ENCODE measurements at places on chromosomes 3 and 15.

DNA sequence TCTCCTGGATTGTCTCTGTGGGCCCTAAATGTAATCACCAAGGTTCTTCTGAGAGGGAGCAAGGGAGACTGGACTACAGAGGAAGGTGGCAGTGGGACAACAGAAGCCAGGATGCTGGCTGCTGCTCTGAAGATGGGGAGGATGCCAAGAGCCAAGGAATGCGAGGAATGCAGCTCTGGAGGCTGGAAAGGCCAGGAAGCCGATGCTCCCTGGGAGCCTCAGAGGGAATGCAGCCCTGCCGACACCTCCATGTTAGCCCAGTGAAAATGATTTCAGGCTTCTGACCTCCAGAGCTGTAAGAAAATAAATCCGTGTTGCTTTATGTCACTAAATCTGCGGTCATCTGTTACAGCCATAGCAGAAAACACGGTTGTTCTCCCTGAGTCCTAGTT is 44.1 kb downstream of the UMPS start:
- no peak for DNase-seq

DNA sequence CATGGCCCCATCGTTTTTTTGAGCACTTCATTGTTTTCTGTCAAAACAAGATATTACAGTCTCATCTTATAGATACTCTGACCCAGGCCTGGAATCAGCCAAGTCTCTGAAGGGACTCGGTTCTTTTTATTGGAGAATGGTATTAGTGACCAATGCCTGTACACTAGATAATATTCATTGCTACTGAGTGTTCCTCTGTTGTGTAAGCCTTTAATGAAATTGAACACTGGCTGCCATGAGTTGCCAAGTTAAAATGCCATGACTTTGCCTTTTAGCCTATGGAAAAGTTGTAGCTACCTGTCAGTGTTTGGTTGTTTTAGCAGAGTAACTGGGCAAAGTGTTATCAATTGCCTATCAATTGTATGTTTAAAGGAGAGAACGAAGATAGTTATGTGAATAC is 134.0 kb downstream of the AKAP13 start:
- DNase-seq: no peak

DNA sequence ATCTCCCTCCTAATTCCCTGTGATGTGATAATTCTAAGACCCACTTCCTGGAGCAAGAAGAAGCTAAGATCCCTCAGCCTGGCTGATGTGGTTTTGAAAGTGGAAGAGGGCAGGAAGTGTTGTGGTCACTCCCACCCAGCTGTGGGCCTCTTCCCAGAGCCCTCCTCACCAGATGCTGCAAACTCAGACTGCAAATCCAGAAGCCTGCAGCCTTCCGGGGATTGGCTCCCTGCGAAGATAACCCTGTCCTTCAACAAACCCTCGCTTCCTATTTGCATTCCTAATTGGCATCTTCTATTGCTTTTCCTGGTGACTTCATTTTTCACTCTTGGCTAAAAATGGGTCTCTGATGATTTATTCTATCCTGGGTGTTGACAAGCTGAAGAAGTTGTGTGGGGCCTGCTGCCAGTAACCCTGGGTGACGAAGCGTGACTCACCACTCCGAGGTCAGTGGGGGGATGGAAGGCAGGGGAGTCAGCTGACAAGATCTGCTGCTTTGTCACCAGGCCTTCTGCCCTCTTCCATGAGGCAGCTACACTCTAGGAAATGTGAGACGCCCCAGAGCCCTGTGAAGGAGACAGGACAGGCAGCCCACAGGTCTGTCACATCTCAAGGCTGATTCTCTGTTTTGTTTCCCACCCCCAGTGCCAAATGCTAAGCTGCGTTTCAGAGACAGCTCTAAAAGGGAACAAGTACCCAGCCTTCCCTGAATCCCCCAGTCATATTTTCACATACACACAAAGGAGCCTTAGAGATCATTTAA is 99.7 kb upstream of the LIPC start:
- DNase-seq: peak; percentile 82

DNA sequence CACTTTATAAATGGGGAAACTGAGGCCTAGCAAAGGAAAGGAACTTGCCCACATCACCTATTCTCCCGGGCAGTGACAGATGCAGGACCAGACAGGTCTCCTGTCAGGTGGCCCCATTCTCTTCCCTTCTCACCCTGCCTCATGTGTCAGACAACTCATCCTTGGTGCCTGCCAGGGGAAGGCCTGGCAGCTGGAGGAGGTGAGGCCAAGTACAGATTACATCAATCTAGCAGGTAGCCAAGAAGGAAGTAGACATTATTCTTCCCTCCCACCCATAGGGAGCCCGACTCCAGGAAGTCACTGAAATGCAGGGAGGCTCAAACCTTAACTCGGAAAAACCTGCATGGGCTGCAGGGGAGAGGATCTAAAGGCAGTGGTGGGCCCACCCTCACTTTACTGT is 39.6 kb downstream of the DAPK2 start:
- DNase-seq: no peak

DNA sequence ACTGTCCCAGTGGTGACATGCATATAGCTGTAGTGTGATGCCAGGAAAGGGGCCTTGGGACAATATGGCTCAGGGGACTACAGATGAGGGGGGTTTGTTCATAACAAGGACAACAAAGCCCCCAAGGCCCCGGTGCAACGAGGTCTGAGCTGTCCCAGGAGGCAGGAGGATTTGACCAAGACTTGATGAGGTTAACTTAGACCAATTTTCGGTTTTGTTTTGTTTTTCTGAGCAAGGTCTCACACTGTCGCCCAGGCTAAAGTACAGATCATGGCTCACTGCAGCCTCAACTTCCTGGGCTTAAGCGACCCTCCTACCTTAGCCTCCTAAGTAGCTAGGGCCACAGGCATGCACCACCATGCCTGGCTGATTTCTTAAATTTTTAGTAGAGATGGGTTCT is 23.8 kb downstream of the EFCAB12 start:
- DNase-seq: no peak

DNA sequence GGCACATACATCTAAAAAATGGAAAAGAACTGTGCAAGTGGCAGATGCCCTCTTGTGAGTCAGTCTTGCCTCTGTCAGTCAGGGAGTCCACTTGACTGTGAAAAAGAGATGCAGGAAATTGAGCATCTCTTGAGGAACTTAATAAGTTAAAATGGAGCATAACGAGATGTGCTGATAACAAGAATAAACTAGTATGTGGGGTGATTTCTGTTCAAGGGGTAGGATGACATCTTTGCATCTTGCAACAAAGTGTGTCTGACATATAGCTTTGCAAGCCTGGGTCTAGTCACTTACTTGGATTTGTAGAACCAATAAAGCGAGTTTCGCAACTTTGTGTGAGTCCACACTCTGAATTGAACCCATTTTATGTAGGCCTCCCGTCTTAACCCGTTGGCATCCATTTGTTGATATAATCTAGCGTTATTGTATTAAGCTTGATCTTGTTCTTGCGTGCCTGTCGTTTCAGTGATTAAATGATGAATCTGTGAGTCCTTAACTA is 2.2 kb downstream of the USP3 start:
- DNase-seq: no peak

DNA sequence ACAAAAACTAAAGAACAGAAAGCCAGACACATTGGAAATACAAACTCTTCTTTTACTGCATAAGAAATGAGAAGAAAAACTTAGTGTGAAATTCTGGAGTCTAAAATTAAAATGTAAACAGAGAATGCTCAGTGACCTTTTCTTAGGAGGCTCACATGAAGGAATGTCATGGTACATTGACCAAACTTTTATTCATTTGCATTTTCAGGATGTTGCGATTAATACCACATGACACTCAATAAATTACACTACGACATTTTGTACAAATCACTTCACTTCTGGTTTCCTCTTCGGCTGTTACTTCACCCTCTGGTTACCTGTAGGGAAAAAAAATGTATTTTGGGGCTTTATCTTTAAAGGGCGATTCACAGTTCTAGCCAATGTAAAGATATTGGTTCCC is 56.4 kb upstream of the ACTC1 start:
- DNase-seq: no peak

DNA sequence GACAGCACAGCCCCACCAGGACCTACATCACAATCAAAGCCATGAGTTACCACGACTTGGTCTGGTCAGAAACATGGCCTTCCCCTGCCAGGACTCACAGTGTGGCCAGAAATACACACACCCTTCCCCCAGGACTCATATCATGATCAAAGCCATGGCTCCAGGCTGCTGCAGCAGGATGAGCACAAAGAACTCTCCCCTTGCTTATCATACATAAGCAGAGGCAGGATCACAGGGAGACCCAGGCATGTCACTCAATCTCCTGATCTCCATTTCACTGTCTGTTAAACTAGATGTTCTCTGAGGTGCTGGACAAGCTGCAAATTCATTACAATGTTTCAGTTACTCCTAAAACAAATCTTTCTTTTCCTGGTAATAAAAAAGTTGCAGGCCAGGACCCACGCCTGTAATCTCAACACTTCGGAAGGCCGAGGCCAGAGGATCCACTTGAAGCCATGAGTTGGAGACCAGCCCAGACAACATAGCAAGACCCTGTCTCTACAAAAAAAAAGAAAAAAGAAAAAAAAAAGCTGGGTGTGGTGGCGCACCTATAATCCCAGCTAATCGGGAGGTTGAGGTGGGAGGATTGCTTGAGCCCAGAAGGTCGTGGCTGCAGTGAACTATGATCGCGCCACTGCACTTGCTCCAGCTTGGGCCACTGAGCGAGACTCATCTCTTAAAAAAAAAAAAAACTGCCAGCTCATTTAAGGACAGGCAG is 1.2 kb downstream of the PFKFB4 start:
- DNase-seq: no peak

- no peak for DNase-seq
Observed at GRCh38 chr15:74327756-74328155, 39.7 kb downstream of the CYP11A1 start.

DNA sequence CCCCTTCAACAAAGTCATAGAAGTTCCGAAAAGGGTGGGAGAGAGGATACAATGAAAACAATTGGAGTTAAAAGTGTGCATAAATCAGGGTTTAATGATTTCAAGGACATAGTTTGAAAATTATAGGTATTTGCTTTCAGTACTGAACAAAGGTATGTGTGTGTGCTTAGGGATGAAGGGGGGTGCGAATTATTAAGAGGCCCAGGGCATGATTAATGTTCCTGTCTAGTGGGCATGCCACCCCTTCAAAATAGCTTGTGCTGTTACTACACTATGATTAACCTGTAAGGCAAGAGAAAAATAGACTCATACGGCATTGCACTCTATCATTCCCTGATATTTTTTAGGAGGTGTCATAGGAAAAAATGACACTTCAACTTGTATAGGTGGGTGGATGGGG is 731.6 kb downstream of the NAALADL2 start:
- DNase-seq: no peak

DNA sequence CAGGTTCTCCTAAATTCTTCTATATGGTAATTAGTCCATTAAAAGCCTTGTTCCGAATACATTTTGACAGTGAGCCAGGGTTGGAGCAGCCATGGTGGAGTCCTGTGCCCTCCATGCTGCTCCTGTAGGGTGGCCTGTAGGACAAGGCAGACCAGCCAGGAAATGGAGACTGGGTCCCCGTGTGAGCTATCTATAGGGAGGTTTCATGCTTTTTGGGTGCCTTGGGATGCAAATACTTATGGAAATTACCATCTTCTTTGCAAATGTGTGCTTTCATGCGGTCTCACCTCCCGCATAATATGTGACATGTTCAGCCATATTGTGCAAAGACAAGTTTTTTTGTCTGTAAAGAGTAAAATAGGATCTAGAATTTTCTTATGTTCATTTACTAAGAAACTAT is 58.0 kb upstream of the FURIN start:
- DNase-seq: no peak

GRCh38 chr15:60831540-60831939 is 352.6 kb upstream of the ICE2 start:
- no peak for DNase-seq

- no peak for DNase-seq
Observed at GRCh38 chr3:152321955-152322377, 53.2 kb downstream of the MBNL1 start.

DNA sequence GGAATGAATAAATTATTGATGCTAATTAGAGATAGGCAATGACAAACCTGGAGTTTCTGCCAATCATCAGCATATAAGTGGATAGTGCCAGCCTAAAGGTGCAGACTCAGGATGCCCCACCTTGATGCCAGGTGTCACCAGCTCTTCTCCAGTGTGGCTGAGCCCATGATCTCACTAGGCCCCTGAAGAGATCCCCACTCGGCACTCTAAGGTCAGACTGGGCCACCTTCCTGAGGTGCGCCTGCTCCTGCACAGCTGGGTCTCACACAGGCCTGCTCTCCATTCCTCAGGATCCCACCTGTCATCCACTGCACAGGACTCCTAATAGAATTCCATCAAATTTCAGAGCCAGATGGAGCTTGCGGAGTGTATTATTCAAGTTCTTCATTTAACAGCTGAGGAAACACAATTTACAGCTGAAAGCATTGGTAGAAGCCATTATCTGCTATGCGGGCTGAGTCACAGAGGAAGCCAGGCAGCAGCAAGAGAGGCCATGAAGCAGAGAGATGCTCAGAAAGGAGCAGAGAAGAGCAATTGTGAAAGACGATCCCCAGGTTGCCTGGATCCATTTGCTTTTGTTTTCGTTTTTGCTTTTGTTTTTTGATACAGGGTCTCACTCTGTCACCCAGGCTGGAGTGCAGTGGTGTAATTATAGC is 25.1 kb upstream of the FSTL1 start:
- DNase-seq: no peak

GRCh38 chr15:100571592-100572167 is 30.3 kb downstream of the LINS1 start:
- DNase-seq: no peak

DNA sequence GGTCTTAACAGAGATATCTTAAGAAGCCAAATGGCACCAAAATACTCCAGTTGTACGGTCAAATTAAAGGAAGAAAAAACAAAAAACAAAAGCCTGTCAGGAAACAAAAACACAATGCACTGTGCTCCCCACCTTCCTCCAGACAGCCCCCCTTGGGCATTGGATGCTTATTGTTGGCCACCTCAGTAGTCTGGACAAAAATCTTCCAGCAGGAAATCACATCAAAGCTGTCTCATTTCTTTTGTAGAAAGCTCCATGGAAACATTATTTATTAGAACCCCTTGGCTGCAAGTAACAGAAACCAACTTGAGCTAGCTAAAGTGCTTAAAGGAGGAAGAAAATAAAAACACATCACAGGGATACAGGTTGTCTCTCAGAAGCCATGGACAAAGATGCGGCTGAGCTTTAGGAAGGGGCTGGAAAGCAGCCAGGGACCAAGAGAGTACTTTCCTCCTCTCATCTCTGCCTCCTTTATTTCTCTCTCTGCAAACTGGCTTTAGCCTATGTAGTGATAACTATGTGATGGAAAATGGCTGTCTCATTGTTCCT is 651.5 kb upstream of the ADAMTS9 start:
- DNase-seq: no peak

GRCh38 chr15:89201465-89202005 is 19.8 kb downstream of the RLBP1 start:
- no peak for DNase-seq

GRCh38 chr3:132596816-132597433 is at the start of gene ACKR4:
TSS of gene ACKR4 (plus strand) at chr3:132597270. CDS start at chr3:132600398, 3,128 bp downstream.
- no peak for DNase-seq

- DNase-seq: no peak
Observed at GRCh38 chr3:88180398-88180999, 30.7 kb downstream of the C3orf38 start.

GRCh38 chr3:173993299-173993698 is 595.8 kb downstream of the NLGN1 start:
- DNase-seq: peak; percentile 6

- no peak for DNase-seq
Observed at GRCh38 chr3:12722226-12722625, 36.8 kb downstream of the TMEM40 start.

- no peak for DNase-seq
Observed at GRCh38 chr3:126664591-126665214, 9.8 kb upstream of the TXNRD3 start.

GRCh38 chr3:191329654-191330529 is at the start of gene UTS2B:
TSS of gene UTS2B (minus strand) at chr3:191330526. CDS start at chr3:191282189, 48,337 bp downstream.
- DNase-seq: peak; percentile 21

Data from NCI-H1436 (cell line).